Hepatic stellate cell (primary cell): ENCODE measurements at places on chromosomes 16 and 17.

- peak; percentile 66 for DNase-seq
Measured at GRCh38 chr16:30368122-30368791, 2.0 kb downstream of the TBC1D10B start.

DNA sequence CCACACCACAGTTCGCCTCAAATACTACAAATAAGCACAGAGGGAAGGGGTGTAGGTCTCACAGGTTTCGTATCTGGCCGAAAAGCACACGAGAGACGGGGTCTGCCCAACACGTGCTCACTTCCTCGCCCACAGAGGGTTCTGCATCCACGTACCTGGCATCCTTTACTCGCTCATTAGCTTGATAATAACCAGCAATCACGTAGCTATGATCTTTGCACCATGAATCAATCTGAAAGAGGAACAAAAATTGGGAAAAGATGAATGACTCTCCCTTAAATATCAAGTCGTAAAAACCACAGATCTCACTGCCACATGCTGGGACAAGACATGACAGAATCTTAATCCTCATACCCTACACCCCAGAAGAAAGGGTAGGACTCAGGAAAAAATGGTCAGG, 10.5 kb downstream of the EMC8 start:
- no peak for DNase-seq

DNA sequence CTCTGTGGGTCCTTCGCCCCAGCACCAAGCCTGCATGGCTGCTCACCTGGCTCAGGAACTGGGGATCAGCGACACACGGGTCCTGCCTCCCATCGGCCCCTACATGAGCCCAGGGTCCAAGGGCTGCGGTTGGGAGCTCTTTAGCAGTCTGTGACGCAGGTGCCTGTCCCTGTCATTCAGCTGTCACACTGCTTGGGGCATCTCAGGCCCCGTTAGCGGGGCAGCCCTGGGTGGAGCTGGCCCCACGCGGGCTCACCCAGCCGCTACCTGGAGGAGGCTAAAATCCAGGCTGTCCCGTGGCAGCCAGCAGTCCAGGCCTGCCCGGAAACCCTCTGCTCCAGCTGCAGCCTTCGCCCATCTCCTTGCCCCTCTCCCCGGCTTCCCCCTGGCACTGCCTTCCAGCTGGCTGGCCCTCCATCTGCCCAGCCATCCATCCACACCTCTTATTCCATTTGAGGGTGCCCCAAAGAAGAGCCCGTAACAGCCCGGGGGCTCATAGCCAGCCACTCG, 3.3 kb downstream of the GCGR start:
- DNase-seq: no peak

GRCh38 chr17:43062984-43063638, 38.1 kb downstream of the RND2 start:
- DNase-seq: no peak

- DNase-seq: peak; percentile 73
Measured at GRCh38 chr17:42675965-42676423, 800 bp downstream of the PLEKHH3 start.

GRCh38 chr17:62090021-62090824, 25.1 kb upstream of the MED13 start:
- DNase-seq: no peak

DNA sequence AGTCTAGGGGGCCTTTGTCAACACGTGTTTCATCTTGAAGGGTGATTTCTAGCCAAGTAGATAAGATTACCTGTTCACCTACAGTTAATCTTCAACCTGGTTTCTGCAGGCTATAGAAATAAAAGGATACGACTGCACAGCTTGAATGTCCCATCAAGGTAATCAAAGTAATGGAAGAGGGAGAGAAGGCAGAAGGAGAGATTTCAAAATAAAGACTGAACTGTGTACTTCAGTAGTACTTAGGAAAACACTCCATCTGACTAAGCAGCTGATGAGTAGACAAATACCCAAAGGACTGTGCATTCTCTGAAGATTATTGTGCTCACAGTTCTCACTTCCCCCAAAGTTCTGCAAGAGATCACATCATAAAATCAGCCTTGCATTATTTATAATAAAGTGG, 5.8 kb upstream of the RFFL start:
- DNase-seq: peak; percentile 24

GRCh38 chr16:75971334-75971733, 245.0 kb upstream of the CPHXL start:
- DNase-seq: no peak
